CD8-positive, alpha-beta memory T cell (primary cell): ENCODE measurements at places on chromosomes 6 and 20.

GRCh38 chr20:16612706-16613105 lies 39.5 kb upstream of the KIF16B start:
- no peak for DNase-seq

GRCh38 chr20:21874127-21874526 lies 168.7 kb downstream of the PAX1 start:
- no peak for DNase-seq

GRCh38 chr6:113292646-113293422 lies 564.3 kb upstream of the MARCKS start:
- DNase-seq = no peak

DNA sequence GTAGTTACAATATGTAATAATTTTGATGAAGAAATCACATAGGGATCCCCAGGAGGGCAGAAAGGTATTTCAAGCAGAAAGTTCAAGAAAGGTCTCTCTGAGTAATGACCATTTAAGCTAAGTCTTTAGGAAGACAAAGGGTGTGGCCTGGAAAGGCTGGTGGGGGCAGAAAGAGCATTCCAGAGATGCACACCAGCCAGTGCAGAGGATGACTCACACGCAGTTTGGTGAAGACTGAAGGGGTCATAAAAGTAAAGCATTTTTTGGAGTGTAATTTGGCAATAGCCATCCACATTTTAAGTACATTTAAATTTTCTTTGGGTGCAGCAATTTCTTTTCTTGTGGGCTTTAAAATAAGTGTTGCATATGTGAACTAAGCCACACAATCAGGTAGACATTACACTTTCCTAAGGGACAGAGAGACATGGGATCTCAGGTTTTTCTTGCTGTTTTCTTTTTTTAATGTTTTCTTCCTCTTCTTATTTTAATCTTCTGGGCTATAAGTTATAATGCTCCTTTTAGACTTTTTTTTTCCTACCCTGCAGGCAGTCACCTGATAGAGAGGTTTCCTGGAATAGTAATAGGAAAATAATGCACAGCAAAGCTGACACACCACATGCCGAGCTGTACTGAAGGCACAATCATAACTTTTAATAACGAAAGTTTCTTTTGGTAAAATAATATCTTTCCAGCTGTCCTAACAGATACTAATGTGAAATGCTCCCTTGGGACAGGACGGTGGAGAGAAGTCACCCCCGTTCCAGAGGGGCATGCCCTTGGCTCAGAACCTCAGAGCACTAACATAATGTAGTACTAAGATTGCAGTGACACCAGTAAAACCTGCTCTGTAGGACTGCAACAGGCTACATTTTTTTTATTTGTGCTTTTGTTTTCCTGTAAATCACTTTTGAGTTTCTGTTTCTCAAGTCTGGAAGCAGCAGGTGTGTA lies 49.6 kb upstream of the PTPRK start:
- no peak for DNase-seq

DNA sequence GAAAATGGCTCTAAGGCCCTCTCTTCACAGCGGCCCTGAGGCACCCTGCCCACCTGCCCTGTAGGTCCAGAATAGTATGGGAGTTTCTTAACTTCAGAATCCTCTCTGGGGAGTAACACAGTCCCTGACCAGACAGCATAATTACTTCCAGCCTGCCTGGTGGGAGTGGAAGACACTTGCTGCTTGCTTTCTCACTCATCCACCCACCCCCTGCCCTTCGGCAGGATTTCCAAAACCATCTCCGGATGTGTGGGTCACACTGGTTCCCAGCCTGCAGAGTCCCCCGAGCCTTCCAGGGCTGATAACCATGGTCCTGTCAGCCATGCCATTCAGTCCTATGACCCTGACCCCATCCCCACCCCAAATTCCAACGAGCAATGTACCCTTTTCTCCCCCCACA lies 5.4 kb downstream of the SLC29A1 start:
- no peak for DNase-seq

- DNase-seq = no peak
Observed at GRCh38 chr20:3473944-3474343, 3.1 kb downstream of the ATRN start.

DNA sequence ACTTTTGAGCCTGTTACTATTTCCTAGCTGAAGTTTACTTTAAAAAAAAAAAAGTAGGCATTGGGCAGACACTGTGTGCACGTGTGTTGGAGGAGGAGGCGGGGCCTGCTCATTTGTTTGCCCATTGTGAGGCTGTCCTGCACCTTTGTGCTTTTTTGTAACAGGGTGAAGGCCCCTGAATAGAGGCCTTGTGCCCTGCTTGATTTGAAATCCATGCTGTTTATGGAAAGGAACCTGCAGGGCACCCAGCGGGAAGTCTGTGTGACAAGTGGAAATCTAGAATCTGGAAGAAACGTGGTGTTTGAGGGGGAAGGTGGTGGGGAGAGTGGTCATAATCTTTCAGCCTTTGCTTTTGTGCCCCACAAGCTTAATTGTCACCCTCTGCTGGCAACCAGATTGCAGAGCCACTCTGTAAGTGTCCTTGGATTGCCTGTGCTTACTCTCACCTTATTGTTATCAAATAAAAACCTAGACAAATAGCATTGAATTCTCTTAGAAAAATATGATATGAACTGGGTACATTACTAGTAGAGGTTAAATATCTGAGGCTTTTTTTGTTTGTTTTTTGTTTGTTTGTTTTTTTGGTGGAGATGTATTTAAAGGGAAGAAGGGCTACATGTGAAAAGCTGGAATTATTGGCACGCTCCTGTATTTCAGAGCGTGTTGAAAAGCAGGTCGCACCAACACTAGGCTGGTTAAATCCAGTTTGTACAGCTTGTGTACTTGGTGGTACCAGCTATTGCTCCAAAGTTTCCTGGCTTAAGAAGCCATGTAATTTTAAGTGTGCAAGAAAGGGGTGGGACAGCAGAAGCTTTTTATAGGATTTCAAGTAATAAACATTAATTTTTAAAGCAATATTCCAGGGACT lies 156.3 kb downstream of the ARID1B start:
- DNase-seq = no peak

- no peak for DNase-seq
Observed at GRCh38 chr6:3408665-3409064, 48.2 kb downstream of the SLC22A23 start.

- no peak for DNase-seq
Observed at GRCh38 chr20:52941808-52942207, 30.4 kb upstream of the TSHZ2 start.
